ENCODE measurements at places on chromosomes 5 and 9.

- DNase-seq: no peak
Observed at GRCh38 chr5:142078221-142078620, 30.4 kb upstream of the NDFIP1 start.

- no peak for DNase-seq
Observed at GRCh38 chr9:110161940-110162339, 46.0 kb downstream of the C9orf152 start.

GRCh38 chr9:136081826-136082495 is 13.1 kb downstream of the NACC2 start:
- no peak for DNase-seq

- DNase-seq: no peak
Observed at GRCh38 chr9:133003071-133003461, 24.6 kb downstream of the GFI1B start.

DNA sequence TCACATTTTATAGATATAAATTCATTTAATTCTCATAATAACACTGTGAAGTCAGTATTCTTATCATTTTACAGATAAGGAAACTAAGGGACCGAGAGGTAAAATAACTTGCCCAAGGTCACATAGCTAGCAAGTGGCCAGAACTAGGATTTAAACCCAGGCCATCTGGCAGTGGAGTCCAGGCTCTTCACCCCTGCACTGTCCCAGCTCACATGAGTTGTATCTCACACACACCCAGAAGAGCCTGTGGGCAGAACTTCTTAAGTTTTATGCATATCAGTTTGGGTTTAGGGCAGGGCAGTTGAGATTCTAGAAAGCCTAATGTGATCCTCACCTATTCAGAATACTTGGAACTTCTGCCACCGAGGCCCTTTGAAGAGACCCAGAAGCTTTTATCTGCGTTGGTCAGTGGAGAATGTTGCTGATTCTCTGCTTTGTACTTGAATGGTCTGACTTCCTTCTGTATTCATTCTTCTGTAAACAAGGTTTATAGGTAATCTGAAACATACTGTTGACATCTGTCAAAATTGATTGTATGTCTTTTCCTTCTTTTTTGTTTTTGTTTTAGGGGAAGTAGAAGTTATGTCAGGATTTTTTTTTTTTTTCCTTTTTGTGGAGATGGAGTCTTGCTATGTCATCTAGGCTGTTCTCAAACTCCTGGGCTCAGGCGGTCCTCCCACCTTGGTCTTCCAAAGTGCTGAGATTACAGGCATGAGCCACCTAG is 75.8 kb downstream of the KIAA1958 start:
- DNase-seq: no peak

GRCh38 chr9:135139366-135139959 is 52.0 kb downstream of the OLFM1 start:
- no peak for DNase-seq

- no peak for DNase-seq
Observed at GRCh38 chr9:72618811-72619210, 97.4 kb downstream of the TMC1 start.

DNA sequence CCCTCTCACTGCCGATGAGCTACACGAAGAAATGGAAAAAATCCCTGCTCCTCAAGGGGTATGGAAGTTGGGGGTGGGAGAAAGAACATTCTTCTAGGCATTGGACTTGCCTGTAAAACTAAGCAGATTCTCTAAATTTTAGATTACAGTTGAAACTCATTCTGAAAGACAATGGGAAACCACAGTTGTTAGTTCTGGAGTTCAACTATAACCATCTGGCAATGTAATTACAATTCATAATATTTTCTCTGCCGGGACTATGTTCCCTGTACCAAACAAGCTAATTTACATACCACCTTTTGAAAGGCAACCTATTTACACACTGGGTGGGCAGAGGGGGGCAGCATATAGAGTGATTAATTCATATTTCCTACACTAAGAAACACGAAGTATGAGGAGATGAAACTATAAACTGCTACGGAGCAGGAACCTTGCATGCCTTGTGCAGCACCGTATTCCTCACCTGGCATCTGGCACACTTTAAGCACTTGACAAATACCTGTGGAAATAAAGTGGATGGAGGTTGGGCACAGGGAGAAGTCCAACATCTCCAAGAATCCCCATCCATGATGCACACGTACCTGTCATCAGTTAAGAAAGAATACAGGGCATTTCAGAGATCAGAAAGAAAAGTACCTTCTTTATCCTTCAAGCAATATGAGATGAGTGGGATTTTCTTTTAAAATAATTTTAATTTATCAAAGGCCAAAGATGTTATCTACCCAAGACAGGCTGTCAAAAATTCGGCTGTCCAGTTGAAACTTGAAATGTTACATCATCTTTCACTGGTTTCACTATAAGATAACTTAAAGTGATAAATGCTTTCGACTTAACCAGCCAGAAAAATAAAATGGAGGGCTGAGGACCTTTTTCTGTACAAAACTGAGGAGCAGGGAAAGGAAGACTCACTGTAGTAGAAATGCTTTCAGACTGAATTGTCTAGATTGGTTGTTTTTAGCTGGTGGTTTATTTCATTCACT is 54.2 kb downstream of the SSBP2 start:
- no peak for DNase-seq

DNA sequence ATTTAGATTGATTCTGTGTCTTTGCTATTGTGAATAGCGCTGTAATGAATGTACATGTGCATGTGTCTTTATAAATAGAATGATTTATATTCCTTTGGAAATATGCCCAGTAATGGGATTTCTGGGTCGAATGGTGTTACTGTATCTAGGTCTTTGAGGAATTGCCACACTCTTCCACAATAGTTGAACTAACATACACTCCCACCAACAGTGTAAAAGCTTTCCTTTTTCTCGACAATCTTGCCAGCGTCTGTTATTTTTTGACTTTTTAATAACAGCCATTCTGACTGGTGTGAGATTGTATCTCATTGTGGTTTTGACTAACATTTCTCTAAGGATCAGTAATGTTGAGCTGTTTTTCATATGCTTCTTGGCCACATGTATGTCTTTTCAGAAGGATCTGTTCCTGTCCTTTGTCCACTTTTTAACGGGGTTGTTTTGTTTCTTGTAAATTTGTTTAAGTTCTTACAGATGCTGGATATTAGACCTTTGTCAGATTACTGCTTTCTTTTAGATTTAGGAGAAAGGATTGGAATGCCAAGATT is 125.0 kb upstream of the NR5A1 start:
- no peak for DNase-seq

GRCh38 chr5:138925090-138925635 is 50.0 kb upstream of the LRRTM2 start:
- no peak for DNase-seq

- no peak for DNase-seq
Observed at GRCh38 chr9:5188060-5188984, 2.9 kb upstream of the INSL6 start.

DNA sequence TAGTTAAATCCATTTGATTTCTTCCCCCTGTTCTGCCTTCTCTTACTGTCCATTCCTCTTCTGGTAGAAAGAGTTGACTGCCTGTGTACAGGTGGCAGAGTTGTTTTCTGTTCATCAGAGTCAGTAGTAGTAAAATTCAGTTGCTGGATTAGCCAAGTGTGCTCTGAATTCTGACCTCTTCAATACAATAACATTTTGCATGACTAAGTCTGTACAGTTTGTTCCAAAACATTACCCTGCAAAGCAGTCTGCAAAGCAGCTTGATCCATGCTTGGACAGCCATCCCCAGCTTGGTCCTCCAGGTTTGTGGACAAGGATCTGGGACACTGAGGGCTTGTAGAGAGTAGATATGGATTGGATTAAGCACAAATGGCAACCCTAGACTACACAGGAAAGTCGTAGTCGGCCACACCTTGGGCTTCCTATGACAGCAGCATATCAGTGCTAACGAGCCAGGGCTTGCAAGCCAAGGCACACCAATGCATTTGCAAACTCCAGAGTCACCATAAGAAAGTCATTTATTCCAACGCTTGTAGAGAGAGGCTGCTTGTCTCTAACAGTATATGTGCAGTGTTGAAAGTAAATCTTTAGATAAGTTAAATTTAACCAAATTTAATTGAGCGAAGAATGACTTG is 25.2 kb downstream of the IL12B start:
- DNase-seq: no peak

DNA sequence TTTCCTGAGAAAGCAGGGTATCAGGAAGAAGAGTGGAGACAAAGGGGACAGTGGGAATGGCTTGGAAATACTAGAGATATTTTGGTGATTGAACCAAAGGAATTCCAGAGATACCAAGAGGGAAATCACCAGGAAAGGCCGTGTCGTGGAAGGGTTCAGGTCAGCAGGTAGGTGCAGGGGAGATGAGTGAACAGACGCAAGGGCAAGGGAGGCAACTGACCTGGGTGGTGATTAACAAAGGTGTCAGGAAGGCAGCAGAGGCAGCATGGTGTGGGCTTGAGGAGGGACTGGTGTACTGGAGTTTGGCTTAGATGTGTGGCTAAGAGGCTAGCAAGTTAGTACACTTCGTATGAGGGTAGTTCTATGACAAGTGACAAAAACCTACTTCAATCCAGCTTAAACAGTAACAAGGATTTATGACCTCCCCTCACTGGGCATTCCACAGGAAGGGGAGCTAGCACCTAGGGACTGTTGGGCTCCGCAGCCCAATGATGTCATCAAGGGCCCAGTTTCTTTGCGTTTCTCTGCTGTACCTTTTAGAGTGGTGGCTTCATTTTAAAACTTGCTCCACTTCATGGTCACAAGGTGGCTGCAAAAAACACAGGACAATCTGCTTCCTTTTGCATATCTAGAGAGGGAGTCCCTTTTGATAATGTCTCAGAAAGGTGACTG is 37.0 kb downstream of the INIP start:
- no peak for DNase-seq

DNA sequence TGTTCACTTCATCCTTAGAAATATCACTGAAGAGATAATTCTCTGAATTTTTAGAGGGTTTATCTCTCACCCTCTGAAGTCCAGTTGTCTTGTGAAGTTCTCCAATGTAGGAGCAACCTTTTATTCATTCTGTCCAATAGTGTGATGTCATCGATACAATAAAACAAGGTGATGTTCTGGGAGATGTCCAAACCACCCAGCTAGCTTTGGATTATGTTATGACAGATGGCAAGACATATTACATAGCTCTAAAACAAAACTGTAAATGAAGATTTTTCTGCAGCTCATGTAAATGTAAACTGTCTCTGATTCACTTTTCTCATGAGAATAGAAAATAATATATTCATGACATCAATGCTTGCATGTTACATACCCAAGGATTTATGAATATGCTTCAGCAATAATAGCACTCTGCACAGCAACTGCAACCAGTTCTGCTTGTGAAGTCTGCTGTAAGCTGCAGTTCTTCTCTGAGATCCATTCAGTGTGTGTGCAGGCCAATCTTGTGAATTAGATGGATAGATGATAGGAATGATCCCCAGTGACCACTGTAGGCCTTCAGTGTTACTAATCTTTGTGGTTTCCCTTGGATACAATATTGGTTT is 172.6 kb upstream of the CDH12 start:
- no peak for DNase-seq

GRCh38 chr5:80125962-80126480 is 90.9 kb downstream of the THBS4 start:
- DNase-seq: no peak

- DNase-seq: no peak
Observed at GRCh38 chr9:14499976-14500375, 186.0 kb upstream of the NFIB start.

DNA sequence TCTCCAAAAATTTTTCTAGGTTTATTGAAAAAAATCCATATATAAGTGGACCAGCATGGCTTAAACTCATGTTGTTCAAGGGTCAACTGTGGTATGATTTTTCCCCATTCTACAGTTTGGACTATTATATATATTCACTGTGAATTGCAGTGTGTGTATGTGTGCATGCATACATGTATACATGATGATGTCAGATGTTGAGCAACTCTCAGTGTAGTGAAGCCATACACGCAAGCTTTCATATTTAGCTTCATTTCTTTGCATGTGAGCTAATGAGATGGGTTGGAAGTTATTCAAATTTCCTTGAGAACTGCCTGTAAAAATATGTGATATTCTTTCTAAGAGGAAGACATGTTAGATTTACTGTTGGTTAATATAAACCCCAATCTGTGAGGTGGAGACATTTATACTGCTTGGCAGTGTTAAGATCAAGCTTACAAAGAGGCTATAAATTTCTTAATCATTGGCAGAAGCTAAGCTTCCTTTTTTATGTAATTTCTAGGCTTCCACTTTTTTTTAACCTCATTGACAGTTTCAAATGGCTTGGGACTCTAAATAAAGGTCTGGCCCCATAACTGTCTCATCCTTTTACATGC is 134.8 kb downstream of the GABRG2 start:
- DNase-seq: no peak

DNA sequence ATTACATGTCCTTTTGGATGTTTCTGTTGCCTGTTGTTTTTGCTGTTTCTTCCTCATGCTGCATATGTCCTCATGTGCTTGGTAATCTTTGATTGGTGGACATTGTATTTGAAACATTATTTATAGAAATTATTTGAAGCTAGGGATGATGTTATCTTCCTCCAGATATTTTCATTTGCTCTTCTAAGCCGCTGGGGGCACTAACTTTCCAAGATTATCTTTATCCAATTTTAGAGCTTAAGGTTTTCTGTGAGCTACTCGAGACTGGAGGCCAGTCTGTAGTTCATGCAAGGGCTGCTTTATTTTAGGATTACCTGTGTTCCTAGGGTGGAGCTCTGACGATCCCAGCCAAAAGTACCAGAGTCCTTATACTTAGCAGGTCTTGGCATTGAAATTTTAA is 40.9 kb downstream of the STX17 start:
- DNase-seq: no peak

- no peak for DNase-seq
Observed at GRCh38 chr5:72658161-72658560, 151.0 kb upstream of the ZNF366 start.

- DNase-seq: no peak
Observed at GRCh38 chr5:9423571-9423970, 122.3 kb downstream of the SEMA5A start.

DNA sequence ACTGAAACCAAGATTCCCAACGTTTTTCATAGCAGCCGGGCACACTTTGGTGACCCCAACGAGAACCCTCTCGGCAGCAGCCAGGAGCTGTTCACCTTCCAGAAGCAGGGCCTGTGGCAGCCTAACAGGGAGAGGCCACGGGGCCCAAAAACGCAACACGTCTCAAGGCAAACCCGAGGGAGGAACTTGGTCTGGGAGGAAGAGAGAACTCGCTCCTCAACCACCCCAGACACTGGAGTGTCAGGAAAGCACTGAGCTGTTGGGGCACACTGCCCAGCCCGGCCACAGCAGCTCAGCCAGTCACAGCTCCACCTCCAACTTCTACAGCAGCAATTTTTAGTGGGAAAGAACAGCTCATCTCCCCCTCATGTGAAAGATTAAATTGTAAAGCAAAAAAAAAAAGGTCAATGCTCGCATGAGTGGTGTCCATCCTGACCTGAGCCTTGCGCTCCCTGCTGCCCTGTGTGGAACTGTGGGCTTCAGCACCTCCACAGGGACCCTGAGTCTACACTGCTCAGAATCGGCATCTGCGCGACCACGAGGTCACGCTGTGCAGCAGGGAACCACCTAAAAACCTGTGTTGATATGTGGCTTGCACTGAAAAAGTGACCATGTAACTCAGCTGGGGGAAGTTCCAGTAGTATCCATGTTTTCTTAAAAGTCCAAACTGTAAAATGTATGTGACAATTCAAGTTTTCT is 55.0 kb downstream of the IPPK start:
- DNase-seq: no peak

All from B cell (primary cell).